SJCRH30 (cell line): ENCODE measurements at places on chromosomes 3 and 15. TPM values are rescaled to one million over a fixed set of nuclear protein-coding genes. Genes with fewer than 3 reads are reported as not detected.

DNA sequence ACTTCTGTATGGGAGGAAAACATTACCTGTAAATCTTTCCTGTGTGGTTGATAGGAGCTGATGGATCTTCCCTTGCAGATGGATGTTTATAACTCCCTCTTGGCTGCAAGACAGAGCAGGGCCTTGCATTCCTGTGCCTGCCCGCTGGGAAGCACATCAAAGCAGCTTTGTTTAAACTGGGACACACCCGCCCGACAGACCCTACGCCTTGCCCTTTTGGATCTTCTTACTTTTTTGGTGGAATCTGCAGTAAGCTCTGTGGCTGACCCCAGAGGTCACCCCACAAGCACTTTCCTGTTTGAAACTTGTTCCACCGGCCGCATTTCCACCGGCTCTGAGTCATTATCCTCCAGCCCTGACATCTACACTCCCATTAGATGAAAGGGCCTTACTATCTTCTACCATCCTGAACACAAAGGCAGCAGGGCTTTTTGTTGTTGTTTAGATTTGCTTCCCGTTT lies 244.1 kb upstream of the STT3B start:
- DNase-seq, result peak; percentile 10

- DNase-seq, result no peak
Measured at GRCh38 chr3:178808748-178809147, 262.9 kb downstream of the ZMAT3 start.

- DNase-seq, result no peak
Measured at GRCh38 chr3:49940667-49941249, 808 bp downstream of the RBM6 start.

- no peak for DNase-seq
Measured at GRCh38 chr3:33798113-33798417, 365 bp upstream of the PDCD6IP start.

- no peak for DNase-seq
Measured at GRCh38 chr15:74274470-74275038, 38.4 kb downstream of the CCDC33 start.

- peak; percentile 4 for DNase-seq
Measured at GRCh38 chr3:20185331-20185678, 701 bp downstream of the SGO1 start.

DNA sequence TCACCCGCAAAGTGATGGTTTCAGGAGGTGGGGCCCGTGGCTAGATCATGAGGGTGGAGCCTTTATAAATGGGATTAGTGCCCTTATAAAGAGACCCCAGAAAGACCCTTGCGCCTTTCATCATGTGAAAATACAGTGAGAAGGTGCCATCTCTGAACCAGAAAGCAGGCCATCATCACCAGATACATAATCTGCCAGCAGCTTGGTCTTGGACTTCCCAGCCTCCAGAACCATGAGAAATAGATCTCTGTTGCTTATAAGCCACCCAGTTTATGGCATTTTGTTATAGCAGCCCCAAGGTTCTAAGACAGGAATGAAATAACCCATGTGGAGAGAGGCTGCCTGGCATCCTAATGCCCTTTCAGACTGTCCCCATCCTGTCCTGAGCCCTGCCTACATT lies 127.8 kb upstream of the SMAD3 start:
- no peak for DNase-seq

DNA sequence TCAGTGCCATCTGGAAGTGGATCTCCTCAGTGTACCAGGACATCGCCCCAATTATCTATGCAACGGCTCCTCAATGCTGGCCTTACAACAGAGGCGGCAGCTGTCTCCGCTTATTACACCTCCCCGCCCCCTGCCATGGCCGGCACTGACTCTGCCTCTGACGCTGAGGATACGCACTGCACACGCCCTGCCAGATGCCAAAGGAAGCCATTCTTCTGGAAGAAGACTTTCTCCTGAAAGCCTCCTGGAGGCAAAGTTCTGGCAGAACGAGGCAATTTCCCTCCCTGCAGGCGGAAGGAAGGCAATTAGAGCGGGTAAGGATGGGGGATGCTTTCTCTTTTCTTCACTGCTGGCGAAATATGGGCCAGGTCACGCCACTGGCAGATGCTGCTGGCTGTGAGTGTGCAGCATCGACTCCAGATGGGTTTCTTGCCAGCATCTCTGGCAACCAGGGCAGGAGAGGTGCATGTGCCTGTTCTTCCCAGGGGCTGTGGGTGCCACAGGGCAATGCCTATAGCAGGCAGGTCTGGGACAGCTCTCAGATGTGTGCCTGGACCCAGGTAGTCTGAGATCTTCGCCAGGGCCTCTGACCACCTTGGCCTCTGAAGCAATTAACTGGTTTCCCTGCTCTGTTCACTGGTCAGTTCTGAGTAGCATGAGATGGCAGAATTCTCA lies 62.2 kb upstream of the MRPS22 start:
- DNase-seq, result peak; percentile 28

DNA sequence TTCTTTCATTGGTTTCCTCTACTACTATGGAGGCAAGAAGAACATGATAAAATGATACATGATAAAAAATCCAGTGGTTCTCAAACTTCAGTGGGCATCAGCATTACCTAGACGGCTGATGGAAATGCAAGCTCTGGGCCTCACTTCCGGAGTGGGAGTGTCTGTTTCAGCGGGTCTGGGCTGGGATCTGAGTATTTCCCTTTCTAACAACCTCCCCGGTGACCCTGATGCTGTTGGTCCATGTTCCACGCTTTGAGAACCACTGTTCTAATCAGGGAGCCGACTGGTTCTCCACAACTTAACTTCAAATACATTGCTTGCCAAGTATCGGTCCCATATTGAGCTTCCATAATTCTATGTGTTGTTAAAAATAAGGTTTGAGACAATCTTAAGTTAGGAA lies 712.3 kb upstream of the LMCD1 start:
- no peak for DNase-seq

GRCh38 chr15:79682285-79682684 lies 214.5 kb downstream of the MTHFS start:
- no peak for DNase-seq

DNA sequence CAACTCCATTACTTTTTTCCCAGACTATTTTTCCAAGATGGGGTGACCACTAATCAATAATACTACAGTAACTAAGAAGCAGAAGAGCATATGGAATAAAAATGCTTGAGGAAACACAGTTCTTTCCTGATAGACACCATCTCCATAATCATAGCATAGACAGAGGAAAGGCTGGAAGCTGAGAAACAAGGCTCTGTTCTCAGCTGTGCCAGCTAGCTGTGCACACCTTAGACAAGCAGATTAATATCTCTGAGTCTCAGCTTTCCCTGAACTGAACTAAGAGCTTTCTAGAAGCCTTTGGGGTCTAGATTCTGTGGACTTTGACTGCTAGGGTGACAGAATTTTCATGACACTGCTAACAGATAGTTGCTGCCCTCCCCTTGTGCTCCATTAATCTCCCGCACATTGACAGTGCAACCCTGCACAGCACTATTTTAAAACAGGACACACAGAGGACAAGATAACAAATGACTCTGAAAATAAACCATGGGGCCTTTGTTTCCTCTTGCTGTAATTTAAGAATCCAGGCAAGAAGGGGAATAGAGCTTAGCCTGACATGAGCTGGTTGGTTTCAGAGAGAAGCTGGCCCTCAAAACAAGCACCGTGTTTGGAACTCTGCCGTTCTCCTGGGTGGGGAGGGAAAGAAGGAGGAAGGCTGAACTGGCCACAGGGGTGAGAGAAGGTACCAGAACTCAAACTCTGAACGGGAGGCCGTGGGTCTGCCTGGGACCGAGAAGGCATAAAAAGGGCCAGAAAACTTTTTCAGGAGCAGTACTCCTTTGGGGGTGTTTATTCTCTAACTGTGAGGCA lies 67.4 kb downstream of the ATP13A5 start:
- DNase-seq, result no peak

DNA sequence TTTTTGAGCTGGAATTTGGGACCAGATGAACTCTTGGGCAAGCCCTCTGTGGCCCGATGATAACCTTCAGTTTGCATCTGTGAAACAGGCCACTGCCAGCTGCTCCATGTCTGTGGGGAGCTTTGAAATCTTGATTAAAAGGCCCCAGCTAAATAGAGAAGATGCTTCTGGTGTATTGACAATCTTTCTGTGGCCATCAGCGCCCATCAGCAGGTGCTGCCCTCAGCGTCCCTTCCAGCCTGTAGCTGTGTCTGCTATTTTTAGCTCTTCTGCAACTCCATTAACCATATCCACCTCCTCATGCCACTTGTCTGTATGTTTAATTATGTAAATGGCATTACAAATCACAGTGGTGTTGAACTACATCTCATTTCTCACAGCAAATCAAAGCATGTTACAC lies 54.0 kb downstream of the CHCHD6 start:
- no peak for DNase-seq

DNA sequence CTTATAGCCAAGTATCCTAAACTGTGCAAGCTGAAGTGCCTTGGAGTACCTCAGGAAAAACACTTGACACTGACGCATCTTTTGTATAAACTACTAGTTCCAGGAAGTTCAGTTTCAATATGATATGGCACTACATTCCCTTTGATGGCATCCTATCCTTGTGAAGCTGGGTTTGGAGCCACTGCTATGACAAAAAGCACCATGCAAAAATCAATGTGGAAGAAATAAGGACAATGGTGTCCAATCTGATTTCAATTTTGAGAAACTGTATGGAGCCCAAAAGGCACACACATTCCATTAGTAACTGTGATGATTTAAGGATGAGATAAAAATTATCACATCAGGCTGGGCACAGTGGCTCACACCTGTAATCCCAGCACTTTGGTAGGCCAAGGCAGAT lies 5.6 kb downstream of the RPS27L start:
- no peak for DNase-seq

DNA sequence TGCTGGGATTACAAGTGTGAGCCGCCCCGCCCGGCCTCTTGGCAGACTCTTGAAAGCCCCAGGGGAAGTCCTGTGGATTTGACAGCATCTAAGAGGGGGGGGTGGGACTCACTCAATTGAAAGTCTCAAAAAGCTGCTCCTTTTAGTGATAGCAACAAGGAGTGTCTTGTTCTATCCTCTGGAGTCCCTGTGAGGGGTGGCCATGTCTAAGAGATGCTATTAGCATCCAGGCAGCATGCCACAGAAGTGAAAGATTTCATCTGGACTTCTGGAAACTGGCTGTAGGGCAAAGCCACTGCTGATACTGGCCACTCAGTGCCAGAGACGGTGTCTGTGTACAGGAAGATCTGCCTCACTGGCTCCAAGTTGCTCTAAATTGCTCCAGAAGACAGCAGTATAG lies 74.0 kb downstream of the DHX36 start:
- DNase-seq, result no peak

DNA sequence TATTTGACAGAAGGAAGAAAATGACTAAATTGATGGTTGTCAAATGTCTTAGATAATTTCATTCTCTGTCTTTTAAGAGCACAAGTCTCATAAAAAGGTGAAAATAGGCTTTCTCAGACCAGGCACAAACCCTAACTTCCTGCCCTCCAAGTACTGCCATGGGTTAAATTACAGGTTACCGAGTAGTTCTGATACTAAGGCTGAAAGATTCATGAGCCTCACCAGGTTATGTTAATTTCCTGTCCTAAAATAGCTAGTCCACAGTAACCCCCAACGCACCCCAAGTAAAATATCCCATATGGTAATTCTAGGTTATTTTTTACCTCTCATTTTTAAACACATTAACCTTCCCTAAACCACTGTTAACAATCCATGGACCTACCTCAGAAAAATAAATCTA lies 42.0 kb downstream of the GSK3B start:
- DNase-seq, result no peak

DNA sequence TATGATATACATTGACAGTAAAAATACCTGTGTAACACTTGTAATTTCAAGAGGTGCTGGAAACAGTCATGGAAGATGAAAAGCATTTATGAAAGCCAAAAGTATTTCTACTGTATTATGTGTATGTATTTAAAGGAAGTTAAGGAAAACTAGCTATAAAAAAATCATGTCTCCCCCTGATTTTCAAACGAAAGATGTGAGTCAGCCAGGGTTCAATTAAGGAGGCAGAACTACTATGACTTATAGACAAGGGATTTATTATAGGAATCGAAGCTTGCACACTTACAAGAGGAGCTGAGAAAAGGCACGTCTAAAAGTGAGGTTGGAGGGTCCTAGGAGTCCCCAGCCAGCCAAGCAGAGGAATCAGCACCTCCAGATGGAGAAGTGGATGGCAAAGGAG lies 119.4 kb downstream of the SUCLG2 start:
- DNase-seq, result no peak

DNA sequence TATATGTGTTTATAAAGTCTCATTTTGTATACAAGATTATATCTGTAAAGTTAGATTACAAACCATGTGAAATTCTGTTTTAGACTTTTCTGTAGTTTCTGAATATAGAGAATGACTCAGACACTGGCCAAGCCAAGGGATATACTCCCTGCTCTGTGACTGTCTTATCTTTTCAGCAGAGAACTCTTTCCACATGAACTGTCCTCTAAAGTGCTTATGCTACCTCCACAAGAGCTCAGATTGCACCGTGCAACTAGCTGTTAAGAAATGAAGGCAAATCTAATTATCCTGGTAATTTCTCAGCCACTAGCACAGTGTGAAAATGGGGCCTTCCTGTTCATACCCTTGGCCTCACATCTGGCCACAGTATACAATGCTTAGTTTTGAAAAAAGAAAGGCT lies 44.3 kb upstream of the CPNE4 start:
- no peak for DNase-seq

DNA sequence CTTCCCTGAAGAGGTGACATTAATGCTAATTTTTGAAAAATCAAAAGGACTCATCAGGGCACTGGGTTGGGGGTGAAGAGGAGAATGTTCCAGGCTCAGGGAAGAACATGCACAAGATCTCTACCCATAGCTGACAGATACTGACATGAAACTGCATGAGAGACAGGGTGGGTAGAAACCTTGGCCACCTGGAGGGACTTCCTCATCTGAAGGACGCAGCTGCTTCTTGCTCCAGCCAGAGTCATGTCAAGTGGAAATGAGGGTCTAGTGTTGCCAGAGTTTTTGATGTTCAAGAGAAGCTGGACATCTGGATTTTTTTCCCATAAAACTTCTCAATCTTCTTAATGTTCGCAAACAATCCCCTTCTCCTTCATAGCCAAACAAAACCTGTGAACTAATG lies 29.7 kb downstream of the AMOTL2 start:
- no peak for DNase-seq

DNA sequence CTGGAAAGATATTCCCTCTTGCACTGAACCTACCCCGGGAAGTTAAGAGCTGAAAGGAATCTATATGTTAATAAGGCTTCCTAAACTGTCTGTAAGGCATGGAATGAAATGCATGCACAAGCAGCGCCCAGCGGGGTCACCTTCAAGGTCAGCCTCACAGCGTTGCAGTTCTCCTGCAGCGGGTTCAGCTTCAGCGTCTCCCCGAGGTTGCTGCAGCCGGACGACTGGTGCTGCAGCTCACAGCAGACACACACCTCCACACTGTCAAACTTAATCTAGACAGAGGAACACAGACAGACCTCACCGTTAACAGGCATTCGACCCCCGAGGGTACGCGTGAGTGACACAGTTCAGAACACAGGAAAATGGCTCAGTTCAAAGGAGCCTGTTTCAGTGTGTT lies 73.3 kb downstream of the NSMCE3 start:
- DNase-seq, result no peak

The GREM1 gene
- 36.3 and 36.6 TPM in 2 replicates for total RNA-seq

The TM4SF4 gene
- not detected in 2 replicates for total RNA-seq

The ANKRD63 gene
- 0.12 and 0.35 TPM in 2 replicates for total RNA-seq

The FGD5 gene
- total RNA-seq, result not detected in 2 replicates

The ADAMTS17 gene
- total RNA-seq, result 4.0 and 4.1 TPM in 2 replicates

The DNAH12 gene
- 1.3 and 1.4 TPM in 2 replicates for total RNA-seq

The PPCDC gene
- total RNA-seq, result 21.5 and 25.5 TPM in 2 replicates

The SLC22A13 gene
- total RNA-seq, result 0.08 and 0.10 TPM in 2 replicates
